ENCODE measurements at places on chromosomes 3 and 15.

DNA sequence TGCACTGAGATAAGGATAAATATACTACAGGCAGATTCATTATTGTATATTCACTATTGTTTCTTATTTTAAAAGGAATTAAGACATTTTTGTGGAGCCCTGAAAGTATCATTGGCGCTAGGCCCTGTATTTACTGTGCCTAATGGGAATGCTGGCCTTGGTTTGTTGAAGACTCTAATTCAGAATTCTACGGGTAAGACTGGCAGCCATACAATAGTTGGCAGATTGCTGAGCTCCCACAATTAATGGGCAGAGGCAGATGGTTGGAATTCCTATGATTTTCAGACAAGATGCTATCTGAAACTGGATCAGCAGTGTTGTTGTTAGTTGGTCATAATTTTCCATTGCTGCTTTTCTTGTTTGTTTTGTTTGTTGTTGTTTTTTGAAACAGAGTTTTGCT, 14.7 kb downstream of the PGBD4 start:
- no peak overlapping the region for H3K27ac ChIP-seq
- no peaks in the 10 kb centered on the region for H3K4me1 ChIP-seq
- no peak overlapping the region for H3K4me3 ChIP-seq
- H3K36me3 ChIP-seq = no peaks in the 10 kb centered on the region
- no peaks in the 10 kb centered on the region for H3K27me3 ChIP-seq
- no peak for DNase-seq

DNA sequence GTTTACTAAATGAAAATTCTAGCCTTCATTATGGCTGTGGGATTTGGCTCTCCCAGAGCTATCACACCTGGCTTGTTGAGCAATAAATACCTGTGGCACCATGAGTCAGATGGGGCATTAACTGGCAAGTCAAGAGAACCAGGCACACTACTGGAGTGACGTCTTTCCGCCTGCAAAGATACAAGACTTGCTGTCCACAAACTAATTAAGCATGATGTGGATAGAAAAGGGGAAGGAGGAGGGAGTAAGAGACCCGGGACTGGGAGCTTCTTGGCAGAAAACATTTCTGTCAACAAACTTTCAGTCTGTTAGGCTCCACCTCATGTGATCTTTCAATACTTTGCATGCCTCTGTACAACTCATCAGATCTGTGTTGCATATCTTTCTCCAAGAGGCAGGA, 56.5 kb downstream of the CLDN1 start:
- no peaks in the 10 kb centered on the region for H3K36me3 ChIP-seq
- no peaks in the 10 kb centered on the region for H3K4me1 ChIP-seq
- no peaks in the 10 kb centered on the region for H3K27me3 ChIP-seq
- peak overlapping the region; percentile 55 for H3K27ac ChIP-seq
- no peak for DNase-seq

GRCh38 chr3:148021381-148021780, 612.2 kb downstream of the ZIC1 start:
- H3K27ac ChIP-seq = no peak overlapping the region
- no peak for DNase-seq
- H3K36me3 ChIP-seq = no peaks in the 10 kb centered on the region
- H3K27me3 ChIP-seq = no peaks in the 10 kb centered on the region

DNA sequence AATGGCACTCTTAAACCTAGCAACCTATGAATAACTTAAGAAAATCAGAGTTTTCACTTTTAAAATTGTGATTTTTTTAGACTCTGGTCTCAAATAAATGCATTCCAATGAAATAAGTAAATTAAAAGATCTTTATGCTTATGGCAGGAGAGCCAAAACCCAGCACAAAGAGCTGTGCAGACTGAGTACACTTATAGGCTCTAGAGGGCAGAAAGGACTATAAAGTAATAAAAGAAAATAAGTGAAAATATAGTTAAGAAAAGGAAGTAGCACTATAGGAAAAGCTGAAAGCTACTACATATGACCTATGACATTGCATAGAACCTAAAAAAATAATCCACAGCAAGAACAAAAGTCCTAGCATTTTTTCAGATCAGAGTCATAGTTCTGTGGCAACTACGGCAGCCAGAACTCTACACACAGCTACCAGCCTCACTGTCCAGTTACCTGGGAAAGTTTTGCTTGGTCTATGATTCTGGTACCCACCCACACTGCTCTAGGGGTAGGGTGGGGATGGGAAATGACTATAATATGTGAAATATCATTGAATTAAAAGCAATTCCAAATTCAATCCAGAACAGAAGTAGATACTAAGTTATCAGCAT, 30.5 kb downstream of the CLASP2 start:
- H3K36me3 ChIP-seq = no peaks in the 10 kb centered on the region
- H3K27ac ChIP-seq = no peak overlapping the region
- DNase-seq = no peak

- DNase-seq = no peak
- H3K27me3 ChIP-seq = no peaks in the 10 kb centered on the region
- peaks cover 57% of the 10 kb centered on the region for H3K4me1 ChIP-seq
- no peaks in the 10 kb centered on the region for H3K36me3 ChIP-seq
Measured at GRCh38 chr3:193972832-193973231, 163.1 kb upstream of the HES1 start.
